ENCODE measurements at places on chromosomes 6 and 20.

DNA sequence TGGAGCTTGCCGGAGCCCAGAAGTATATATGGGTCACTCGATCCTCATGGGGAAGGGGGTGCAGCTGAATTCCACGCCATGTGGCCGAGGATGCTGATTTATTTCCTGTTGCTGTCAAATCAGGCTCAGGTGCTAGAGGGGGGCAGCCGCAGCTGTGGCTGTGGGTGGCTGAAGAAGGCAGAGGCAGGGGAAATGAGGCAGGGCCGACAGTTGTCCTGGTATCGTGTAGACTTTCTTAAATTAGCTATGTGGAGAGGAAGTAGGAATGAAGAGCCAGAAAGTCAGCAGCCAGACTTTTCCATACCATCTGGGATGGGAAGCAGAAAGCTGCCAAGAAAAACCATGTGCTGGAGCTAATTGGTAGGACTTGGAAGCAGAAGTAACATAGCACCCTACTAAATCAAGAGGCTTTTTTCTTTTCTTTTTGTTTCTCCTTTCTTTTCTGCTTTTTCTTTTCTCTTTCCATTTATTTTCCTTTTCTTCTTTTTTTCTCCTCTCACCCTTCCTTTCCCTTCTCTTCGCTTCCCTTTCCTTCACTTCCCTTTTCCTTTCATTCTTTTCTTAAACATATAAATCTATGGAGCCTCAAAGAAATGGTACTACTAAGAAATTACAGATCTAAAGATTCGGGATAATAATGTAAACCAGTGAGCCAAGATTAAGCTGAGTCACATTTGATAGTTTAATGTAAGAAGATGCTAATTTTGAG, 90.6 kb upstream of the CD83 start:
- no peak for DNase-seq

DNA sequence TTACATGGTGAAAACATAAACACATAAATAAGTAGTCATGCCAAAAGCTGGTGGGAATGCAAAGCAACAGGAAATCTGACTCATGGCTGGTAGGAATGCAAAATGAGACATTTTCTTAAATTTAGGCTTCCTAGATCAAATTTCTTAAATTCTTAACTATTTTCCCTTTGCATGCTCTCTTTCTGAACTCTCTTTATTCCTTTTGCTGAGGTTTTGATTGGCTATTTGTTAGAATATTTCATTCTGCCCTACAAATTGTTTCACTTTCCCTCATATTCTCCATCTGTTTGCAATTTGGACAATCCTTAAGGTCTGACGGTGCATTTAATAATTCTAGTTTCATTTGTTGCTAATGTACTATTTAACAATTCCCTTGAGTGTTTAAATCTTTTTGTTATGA, 437.5 kb upstream of the RGS17 start:
- no peak for DNase-seq

- DNase-seq: peak; percentile 65
Measured at GRCh38 chr6:111973118-111973761, 80.7 kb upstream of the CCN6 start.

DNA sequence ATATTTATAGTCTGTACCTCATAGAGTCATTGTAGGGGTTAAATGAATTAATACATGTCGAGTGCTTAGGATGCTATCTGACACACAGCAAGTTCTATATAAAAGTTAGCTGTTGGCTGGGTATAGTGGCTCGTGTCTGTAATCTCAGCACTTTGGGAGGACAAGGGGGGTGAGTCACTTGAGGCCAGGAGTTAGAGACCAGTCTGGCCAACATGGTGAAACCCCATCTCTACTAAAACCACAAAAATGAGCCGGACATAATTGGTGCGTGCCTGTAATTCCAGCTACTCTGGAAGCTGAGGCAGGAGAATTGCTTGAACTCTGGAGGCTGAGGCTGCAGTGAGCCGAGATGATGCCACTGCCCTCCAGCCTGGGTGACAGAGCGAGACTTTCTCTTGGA, 222.9 kb downstream of the UBE3D start:
- DNase-seq: no peak

DNA sequence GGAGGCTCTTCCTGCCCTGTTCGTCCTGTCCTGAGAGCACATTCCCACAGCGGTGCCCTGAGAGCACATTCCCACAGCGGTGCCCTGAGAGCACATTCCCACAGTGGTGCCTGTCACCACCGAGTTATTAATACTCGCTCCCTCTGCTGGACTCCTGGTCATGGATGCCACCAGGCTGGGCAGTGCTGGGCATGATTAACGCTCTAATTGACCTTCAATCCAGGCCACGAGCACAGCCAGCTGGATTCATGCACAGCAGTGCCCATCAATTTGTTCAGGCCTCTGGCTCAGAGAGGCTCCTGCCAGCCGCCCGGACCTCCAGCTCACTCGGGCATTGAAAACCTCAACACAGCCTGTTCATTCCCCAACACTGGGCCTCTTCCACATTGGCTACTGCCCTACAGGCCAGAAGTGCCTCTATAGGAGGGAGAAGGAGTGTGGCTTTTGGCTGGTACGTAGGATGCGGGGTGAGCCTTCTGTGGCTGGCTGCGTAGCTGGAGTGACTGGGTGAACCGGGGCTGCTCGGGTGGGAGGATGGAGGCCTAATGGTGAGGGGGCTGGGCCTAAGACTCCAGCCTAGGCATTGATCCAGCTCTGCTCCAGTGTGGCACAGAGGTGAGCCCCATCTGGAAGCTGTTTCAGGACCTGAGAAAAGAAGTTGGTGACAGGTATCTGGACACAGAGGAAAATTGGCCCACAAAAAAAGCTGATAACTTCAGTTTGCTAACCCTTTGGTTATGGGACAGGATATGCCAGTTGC, 9.3 kb downstream of the IP6K3 start:
- no peak for DNase-seq

DNA sequence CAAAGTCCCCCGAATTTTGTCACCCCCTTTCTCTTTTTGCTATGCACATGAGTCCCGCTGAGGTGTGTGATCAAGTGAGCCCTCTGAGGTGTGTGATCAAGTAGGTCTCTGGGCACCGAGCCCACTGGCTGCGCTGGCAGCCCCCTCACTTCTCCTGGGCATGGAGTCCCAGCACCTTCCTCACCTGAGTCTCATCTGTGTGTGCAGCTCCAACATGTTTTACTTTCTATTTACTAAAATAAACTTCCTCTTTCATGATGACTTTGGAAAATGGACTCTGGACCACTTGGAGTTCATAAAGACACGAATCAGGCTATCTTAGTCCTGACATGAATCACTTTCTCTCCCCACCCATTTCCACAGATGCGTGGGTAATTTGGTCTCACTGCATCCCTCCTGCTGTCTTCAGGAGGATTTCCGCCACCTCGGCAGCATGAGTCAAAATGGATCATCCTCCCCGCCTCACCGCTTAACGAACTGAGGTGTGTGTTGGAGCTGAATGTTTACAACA, 39.8 kb downstream of the PRDM1 start:
- no peak for DNase-seq

DNA sequence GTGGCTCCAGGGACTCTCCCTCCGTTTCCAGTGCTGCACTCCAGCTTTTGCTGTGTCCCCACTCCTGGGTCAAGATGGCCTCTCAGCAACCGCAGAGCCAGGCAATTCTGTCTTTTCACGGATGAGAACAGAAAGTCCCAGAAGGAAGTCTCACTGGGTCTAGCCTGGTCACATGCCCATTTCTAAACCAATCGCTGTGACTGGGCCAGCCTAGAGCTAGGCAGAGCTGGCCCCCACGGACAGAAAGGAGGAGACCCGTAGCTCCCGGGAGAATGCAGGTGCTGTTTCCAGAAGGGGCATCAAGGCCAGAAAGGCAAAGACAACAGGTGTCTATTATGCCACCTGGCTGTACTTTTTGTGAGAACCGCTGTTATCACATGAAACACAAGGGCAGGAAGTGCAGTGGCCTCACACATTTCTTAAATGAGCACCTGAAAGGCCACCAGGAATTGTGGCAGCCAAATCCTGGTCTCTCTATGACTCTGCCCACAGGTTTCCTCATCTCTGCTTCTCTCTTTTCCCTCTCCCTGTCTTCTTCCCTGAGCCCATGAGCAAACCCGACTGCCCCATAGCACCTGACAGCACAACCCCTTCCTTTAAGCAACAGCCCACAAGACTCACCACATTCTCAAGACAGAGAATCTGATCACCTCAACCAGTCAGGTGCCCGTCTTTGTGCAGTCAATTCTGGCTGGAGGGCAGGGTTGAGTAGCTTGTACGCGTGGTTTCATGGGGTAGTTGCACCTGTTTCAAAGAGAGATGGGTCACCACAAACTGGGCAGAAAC, 37.1 kb upstream of the B4GALT5 start:
- no peak for DNase-seq

GRCh38 chr6:133817460-133818047, 71.4 kb upstream of the TCF21 start:
- peak; percentile 28 for DNase-seq

DNA sequence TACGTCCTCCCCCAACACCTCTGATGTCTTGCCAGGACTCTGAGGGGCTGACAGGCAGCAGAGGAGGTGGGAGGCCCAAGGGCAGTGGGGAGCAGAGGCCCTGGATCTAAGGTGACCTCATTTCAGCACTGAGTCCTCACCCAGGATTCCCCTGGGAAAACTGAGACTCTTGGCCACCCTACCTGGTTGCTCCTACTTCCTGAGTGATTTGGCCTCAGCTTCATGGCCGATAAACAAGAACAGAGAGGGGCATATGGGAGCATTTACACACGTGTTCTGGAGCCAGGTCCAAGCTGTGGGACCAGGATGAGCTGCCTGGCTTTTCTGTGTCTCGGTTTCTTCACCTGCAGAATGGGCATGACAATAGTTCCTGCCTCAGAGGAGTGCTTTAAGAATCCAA, 133.8 kb downstream of the ANKRD60 start:
- DNase-seq: no peak

GRCh38 chr6:168155193-168155592, 76.2 kb upstream of the FRMD1 start:
- DNase-seq: no peak

DNA sequence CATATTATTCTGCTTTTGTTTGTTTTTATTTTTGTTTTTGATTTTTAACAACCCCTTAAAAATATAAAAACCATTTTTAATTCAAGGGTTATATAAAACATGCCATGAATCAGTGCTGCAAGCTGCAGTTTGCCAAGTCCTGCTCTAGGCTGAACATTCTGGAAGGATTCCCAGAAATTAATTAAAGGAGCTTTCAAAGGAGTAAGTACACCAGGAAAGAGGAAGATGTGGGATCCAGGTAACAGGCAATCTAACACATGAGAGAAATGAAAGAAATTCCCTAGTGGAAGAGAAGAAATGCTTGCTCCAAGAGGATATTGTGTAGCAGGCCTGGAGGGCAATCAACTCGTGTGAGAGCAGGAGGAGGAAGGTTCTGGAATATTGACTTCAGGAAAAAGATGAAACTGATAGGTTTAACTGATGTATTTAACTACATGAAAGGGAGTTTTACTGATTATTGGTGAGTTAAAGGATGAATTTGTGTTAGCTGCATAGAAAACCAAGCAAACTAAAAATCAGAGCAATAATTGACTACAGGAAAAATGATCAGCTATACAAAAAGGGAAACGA, 146.0 kb upstream of the PHACTR1 start:
- DNase-seq: no peak

GRCh38 chr6:26195376-26195923, 108.2 kb downstream of the HFE start:
- peak; percentile 91 for DNase-seq

- DNase-seq: no peak
Measured at GRCh38 chr6:130771741-130772140, 55.5 kb upstream of the SMLR1 start.

GRCh38 chr6:321536-322258, 29.4 kb downstream of the DUSP22 start:
- no peak for DNase-seq

DNA sequence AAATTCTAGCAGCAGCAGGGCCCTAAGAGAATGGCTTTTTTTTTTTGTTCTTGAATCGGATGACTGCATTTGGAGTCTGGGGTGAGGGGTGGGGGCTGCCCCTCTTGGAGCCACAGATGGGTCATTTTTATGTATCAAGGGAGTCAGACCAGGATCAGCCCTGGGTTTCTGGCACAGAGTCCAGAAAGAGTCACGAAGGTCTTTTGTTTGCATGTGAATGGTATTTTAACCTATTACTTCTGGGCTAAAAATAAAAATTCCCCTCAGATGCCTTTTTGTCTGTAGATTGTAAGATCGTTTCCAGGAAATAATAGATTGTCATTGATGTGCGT, 72.5 kb downstream of the PHACTR3 start:
- no peak for DNase-seq

DNA sequence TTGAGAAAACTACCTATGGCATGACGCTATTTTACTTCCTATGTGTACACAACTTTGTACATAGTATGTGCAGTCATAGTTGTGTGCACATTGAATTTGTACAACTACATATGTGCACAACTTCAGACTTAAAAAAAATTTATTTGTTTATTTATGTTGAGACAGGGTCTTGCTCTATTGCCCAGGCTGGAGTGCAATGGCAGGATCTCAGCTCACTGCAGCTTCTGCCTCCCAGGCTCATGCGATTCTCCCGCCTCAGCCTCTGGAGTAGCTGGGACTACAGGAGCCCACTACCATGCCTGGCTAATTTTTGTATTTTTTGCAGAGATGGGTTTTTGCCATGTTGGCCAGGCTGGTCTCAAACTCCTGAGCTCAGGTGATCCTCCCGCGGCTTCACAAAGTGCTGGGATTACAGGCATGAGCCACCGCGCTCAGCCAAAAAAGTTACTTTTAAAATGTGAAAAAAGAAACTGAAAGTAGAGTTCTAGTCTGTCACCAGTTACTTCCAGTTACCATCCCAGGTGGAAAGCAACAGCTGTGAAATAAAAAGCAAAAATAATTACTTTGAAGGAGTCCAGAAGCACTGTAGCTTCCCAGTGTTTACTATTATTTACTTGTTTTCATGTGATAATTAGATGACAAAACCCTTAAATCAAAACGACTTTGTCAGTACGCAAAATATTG, 1.7 kb upstream of the ZKSCAN8 start:
- DNase-seq: peak; percentile 29

GRCh38 chr6:116411284-116411623, 40.5 kb downstream of the DSE start:
- no peak for DNase-seq

GRCh38 chr6:17268114-17268513, 13.0 kb upstream of the RBM24 start:
- no peak for DNase-seq

GRCh38 chr6:39182604-39183003, 46.7 kb downstream of the KCNK5 start:
- DNase-seq: no peak

- DNase-seq: no peak
Measured at GRCh38 chr6:152509916-152510315, 127.2 kb downstream of the SYNE1 start.
